ENCODE measurements at places on chromosomes 11 and 22. TPM values are rescaled to one million over a fixed set of nuclear protein-coding genes. Genes with fewer than 3 reads are reported as not detected.

DNA sequence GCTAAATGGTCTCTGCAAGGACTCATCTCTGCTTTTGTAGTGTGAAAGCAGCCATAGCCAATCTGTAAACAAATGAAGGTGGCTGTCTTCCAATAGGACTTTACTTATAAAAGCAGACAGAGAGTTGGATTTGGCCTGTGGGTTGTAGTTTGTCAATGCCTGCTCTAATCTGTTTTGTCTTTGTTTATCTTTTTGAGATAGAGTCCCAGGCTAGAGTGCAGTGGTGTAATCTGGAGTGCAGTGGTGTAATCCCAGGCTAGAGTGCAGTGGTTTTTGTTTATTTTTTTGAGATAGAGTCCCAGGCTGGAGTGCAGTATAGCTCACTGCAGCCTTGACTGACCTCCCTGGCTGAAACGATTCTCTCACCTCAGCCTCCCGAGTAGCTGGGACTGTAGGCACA is 8.6 kb downstream of the PPP6R3 start:
- DNase-seq: peak; percentile 50

GRCh38 chr22:47327241-47327640 is 564.8 kb downstream of the TBC1D22A start:
- DNase-seq: no peak

- DNase-seq: no peak
Observed at GRCh38 chr11:11081288-11081687, 223.4 kb upstream of the ZBED5 start.

GRCh38 chr11:115848611-115849010 is 344.4 kb upstream of the CADM1 start:
- DNase-seq: no peak

GRCh38 chr11:101552888-101553287 is 30.9 kb downstream of the TRPC6 start:
- no peak for DNase-seq

- peak; percentile 34 for DNase-seq
Observed at GRCh38 chr11:78595436-78596130, 20.9 kb upstream of the NARS2 start.

- no peak for DNase-seq
Observed at GRCh38 chr11:70713988-70714665, 315.8 kb downstream of the CTTN start.

- no peak for DNase-seq
Observed at GRCh38 chr11:11760838-11761237, 80.9 kb upstream of the USP47 start.

DNA sequence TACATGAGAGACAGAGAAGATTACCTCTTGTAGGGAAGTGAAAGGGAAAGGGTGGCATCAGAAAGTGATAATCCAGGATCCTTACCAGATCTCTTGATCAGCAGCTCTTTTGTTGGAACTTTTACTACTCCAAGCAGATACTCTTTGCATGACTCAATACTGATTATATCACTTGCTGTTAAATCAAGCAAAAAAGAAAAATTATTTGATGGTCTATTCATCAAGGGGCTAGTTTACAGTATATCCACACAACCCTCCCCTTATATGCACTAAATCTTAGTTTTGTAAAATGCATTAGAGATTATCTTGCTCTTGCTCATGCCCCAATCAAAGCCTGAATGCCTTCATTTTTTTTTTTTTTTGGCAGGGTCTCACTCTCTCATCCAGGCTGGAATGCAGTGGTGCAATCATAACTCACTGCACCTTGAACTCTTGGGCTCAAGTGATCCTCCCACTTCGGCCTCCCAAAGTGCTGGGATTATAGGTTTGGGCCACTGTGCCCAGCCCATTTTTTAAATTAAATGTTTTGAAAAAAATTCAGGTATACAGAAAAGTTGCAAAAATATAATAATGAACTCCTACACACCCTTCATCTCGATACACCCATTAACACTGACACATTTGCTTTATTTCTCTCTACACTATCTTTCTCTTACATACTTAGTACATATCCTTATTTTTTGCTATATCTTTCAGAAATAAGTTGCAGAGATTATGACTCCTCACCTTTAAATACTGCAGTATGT is 76.1 kb upstream of the UCP3 start:
- DNase-seq: peak; percentile 52

GRCh38 chr11:127334466-127334865 is 333.9 kb upstream of the KIRREL3 start:
- no peak for DNase-seq

- peak; percentile 65 for DNase-seq
Observed at GRCh38 chr11:119479685-119480275, 56.8 kb upstream of the THY1 start.

GRCh38 chr11:64810891-64811272 is 531 bp upstream of the MEN1 start:
- DNase-seq: no peak

DNA sequence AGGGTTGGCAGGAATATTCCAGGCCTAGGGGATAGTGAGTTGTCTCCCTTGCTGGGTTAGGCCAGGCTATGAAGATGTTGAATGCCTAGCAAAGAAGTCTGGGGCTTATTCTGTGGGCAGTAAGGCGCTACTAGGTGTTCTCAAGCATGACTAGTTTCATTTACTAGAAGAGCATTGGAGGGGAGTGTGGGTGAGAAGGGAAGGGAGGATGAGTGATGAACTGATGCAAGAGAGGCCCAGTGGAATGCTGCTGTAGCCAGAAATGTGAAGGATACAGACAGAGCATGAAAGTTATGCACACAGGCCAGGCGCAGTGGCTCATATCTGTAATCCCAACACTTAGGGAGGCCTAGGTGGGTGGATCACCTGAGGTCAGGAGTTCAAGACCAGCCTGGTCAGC is 33.5 kb downstream of the POU2F3 start:
- peak; percentile 38 for DNase-seq

GRCh38 chr11:107562647-107563208 is 2.8 kb downstream of the ALKBH8 start:
- peak; percentile 91 for DNase-seq

DNA sequence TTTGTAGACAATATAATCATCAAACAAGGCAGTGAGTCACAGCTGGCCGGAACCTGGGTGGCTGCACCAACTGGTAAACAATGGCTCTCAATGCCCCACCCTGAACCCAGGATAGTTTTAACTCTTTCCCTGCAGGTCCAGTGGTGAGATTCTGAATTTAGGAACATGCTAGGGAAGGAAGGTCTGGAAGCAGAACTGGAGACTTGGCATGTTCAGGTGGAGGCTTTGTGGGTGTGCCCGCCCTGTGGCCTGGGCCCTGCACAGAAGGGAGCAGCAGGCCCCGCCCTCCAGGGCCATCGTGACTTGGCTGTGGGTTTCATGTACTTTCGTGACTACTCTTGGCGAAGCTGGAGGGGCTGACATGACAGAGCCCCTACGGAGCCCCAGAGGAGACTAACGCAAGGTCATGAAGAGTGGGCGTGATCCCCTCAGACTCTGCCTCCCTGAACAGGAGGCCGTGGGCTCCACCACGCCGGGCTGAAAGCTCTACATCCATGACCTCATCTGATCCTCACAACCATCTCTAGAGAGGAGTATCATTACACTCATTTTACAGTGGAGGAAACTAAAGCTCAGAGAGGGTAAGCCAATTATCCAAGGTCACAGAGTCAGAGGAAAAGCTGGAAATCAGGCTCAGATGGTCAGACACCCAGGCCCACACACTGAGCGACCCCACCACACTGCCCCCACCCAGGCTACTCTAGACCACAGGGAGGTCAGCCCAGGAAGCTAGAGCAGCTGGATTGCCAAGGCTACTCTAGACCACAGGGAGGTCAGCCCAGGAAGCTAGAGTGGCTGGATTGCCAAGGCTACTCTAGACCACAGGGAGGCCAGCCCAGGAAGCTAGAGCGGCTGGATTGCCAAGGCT is 27.3 kb downstream of the MAFF start:
- peak; percentile 57 for DNase-seq

GRCh38 chr22:36946421-36947158 is 33.2 kb downstream of the CSF2RB start:
- DNase-seq: no peak

DNA sequence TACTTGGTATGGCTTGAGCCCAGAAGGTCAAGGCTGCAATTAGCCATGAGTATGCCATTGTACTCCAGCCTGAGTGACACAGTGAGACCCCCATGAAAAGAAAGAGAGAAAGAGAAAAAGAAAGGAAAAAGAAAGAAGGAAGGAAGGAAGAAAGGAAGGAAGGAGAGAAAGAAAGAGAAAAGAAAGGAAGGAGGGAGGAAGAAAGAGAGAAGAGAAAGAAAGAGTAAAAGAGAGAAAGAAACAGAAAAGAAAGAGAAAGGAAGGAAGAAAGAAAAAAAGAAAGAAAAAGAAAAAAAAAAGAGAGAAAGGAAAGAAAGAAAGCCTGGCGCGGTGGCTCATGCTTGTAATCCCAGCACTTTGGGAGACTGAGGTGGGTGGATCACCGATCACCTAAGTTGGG is 77.5 kb downstream of the CSTPP1 start:
- no peak for DNase-seq

DNA sequence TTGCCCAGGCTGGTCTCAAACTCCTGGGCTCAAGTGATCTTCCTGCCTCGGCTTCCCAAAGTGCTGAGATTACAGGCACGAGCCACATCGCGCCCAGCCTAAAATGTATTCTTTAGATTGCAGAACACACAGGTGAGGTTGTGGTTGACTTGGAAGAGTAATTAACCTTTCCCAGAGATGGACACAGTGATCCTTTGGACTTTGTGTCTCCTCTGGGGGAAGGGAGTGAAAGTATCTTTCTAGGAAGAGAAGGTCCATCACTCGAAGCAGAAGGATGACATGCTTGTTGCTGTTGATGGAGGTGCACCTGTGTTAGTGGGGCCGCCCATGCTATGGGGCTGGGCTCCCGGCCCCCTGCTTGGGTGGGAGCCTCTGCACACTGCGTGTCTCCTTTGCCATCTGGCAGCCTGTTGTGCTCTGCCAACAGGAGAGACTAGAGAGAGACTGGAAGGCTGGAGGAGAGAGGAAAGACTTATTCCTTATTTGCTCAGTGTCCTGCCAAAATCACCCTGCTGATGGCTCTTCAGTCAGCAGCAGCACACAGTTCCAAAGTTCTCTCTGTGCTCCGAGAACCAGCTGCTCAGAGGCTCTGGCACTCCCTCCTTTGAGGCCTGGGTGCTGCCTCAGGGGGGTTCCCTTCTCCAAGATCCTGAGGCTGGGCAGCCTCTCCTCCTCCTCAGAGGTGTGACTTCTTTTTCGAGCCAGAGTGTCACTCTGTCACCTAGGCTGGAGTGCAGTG is 33.1 kb upstream of the CYB5R3 start:
- no peak for DNase-seq

DNA sequence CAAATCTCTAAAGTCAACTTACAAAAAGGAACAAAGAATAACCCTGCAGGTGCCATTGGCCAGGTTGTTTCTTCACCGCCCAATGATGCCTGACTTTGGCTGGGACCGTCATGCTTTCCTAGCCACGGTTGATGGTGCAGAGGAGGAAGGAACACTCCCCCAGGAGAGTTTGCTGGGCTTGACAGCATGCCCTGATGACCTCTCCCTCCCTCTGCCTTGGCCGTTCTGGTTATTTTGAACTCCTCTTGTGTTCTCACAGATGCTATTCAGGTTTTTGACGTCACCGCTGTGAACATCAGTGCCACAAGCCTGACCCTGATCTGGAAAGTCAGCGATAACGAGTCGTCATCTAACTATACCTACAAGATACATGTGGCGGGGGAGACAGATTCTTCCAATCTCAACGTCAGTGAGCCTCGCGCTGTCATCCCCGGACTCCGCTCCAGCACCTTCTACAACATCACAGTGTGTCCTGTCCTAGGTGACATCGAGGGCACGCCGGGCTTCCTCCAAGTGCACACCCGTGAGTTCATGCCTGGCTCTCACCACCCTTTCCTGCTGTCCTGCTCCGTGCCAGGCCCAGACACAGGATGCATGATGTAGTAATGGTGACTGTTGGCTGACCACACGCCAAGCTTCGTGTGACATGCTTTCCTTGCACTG is 89.0 kb upstream of the OR4B1 start:
- DNase-seq: no peak

DNA sequence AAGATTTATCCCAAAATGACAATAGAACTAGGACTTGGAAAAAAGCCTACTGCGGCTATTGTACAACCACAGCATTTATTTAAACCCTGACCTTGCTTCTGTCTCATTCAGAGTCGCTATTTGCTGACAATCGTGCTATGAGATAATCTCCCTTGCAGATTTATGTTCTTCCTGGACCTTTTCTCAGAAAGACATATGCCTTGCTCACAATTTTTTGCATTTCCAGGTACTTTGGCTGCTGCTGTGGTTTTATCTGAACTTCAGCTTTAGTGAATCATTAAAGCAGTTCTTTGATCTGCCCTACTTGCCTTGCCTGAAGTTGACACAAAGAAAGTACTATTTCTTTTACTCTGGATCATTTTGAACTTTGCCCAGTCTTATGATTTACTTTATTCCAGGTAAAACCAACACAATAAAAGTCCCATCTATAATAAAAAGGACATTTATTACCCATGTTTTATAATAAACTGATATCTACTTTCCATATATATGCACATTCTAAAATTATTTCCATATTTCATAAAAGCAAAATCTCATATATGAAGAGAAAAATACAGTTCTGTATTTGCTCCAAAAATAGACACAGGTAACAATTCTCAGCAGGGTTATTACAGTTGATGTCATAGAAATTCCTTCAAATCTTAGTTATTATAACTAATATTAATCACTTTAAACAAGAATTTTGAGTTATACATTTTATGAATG is 63.4 kb upstream of the CARD18 start:
- no peak for DNase-seq

GRCh38 chr11:10287766-10288715 is 6.0 kb downstream of the SBF2 start:
- DNase-seq: no peak

- no peak for DNase-seq
Observed at GRCh38 chr22:37062702-37063381, 11.3 kb downstream of the KCTD17 start.

GRCh38 chr11:13134886-13135285 is 125.8 kb downstream of the RASSF10 start:
- no peak for DNase-seq

The CCDC87 gene
- total RNA-seq: 0.18 TPM

The CDC42BPG gene
- under 0.01 TPM for total RNA-seq

The LARGE2 gene
- not detected for total RNA-seq

The ANO1 gene
- total RNA-seq: 4.1 TPM

The PSMC3 gene
- total RNA-seq: 238 TPM

The SMTNL1 gene
- total RNA-seq: not detected

The PGR gene
- total RNA-seq: under 0.01 TPM

The C11orf86 gene
- not detected for total RNA-seq

The SMIM35 gene
- total RNA-seq: not detected

The MAJIN gene
- not detected for total RNA-seq

The GLYATL2 gene
- total RNA-seq: 0.36 TPM

The OR52A1 gene
- total RNA-seq: not detected

The OR9G4 gene
- not detected for total RNA-seq

The TEF gene
- total RNA-seq: 6.1 TPM

The OR4C13 gene
- total RNA-seq: not detected

The GRIA4 gene
- total RNA-seq: 0.36 TPM

The BAIAP2L2 gene
- total RNA-seq: 0.28 TPM

Measured in IMR-90 (cell line).